LNCaP clone FGC (cell line): ENCODE measurements at places on chromosomes 3 and 15.

DNA sequence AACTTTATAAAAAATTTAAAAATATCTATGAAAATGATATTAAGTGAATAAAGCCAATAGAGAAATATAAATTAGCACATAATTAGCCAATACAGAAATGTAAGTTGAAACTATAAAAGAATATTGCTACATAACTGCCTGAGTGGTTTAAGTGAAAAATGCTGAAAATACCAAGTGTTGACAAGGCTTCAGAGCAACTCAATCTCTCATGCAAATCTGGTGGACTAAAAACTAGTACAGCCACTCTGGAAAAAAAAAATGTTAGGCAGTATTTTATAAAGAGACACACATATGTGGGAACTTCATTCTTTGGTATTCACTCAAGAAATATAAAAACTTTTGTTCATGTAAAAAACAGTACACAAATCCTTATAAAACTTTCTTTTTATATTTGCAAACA lies 833.7 kb upstream of the ROBO1 start:
- DNase-seq: no peak

GRCh38 chr3:31978553-31978952 lies 2.5 kb downstream of the OSBPL10 start:
- peak; percentile 82 for DNase-seq

DNA sequence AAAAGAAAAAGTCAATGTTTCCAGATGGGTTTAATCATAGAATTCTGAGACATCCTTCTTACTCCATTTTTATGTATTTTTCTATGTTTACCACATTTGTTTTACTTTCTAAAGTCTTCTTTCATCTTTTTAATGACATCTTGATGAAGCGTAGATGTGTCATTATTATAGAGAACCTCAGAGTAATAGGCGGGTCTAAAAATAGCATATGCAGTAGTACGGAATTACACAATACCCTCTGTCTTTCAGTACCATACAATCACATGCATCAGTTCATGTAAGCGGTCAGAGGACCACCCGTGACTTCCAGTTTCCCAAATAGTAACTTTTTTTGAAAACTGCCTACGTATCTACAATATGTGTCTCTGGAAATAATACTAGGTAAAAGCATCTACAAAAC lies 224.0 kb downstream of the PLOD2 start:
- no peak for DNase-seq

- no peak for DNase-seq
These were observed 17.6 kb downstream of the ACAD11 start for GRCh38 chr3:132641837-132642538.

GRCh38 chr15:50202003-50202402 lies 20.0 kb downstream of the SLC27A2 start:
- no peak for DNase-seq

- no peak for DNase-seq
These were observed 91.5 kb downstream of the CERS3 start for GRCh38 chr15:100437261-100437660.
